ENCODE measurements at places on chromosomes 1 and 21.

- DNase-seq, result no peak
Measured at GRCh38 chr1:30698401-30698981, 24.9 kb downstream of the MATN1 start.

DNA sequence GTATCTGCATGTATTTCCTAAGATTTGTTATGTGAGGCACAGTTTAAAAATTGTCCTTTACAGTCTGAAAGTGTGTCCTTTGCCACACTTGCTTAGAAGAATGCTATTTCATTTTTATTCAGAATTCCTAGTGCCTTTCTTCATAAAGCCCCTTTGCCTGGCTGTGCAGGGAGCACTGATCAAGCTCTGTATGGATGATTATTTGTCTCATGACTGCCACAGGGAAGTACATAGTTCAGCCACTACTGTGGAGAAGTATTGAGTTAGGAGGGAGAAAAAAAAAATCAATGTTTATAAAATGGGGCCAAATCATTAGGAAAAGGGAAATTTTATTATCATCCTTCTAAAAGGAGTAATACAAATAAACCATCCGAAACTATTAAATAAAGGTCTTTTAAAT lies 51.4 kb downstream of the LHX4 start:
- no peak for DNase-seq

- DNase-seq, result no peak
Measured at GRCh38 chr1:156463874-156464273, 36.7 kb downstream of the MEF2D start.

DNA sequence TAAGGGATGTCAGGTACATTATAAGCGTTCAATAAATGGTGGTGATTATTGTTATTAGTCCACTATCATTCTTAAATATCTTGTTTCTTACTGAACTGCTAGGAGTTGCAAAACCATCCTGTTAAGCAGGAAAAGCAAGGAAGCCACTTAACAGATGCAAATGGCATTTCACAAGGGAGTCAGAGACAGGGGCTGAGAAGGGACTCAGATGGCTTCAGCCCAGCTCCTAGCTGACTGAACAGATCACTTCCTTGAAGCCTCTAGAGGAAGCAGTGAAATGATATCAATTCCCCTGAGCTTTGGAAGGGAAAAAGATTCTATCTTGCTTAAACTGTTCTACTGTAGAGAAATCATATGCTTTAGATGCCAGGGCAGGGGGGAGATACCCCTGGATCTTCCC lies 151.5 kb downstream of the ST6GALNAC5 start:
- no peak for DNase-seq

DNA sequence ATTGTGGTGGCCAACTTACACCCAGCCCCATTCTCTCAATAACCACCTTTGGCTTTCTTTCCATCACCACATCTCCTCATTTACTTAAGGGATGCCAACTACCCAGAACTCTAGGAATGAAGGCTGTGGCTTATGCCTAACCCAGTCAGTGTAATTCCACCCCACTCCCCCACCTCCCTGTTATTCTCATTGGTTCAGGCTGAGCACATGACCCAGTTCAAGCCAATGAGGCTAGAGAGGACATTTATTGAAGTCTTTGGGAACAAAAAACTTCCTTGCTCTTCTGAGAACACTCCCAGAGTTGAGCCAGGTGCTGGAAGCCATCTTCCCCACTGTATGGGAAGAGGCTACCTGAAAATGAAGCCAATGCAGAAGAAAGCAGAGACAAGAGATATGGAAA lies 22.8 kb upstream of the CD2 start:
- DNase-seq, result no peak

DNA sequence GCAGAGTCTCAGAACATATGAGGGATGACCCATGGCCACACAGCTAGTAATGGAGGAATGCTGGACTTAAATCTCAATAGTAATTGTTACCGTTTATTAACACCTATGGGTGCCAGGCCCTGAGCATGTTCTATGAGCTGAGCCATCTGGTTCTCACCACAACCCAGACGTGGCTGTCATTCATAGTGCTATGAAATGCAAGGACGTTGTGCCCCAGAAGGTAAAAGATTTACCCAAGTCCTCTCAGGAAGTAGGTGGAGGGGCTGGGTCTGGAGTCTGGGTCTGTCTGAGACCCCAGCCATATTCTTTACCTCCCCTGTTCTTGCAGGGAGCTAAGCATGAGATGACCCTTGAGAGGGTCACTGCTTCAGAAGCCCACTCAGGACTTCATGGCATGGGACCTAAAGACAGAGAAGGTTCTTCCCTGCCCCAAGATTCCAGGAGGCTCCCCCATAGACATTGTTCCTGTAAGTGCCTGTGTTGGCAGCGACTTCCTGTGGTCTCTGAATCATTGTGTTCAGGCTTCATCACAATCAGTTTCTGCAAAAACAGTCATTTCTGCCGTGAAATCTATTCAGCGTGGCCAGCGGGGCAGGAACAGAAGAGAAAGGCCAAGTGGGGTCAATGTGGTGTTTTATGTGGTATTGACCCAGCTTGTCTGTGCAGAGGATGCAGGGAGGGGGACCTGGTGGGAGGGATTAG lies 475.4 kb downstream of the PTPRU start:
- no peak for DNase-seq

GRCh38 chr1:114075105-114075504 lies 78.6 kb downstream of the SYT6 start:
- no peak for DNase-seq

- no peak for DNase-seq
Measured at GRCh38 chr1:59298026-59298583, 1.2 kb downstream of the FGGY start.

DNA sequence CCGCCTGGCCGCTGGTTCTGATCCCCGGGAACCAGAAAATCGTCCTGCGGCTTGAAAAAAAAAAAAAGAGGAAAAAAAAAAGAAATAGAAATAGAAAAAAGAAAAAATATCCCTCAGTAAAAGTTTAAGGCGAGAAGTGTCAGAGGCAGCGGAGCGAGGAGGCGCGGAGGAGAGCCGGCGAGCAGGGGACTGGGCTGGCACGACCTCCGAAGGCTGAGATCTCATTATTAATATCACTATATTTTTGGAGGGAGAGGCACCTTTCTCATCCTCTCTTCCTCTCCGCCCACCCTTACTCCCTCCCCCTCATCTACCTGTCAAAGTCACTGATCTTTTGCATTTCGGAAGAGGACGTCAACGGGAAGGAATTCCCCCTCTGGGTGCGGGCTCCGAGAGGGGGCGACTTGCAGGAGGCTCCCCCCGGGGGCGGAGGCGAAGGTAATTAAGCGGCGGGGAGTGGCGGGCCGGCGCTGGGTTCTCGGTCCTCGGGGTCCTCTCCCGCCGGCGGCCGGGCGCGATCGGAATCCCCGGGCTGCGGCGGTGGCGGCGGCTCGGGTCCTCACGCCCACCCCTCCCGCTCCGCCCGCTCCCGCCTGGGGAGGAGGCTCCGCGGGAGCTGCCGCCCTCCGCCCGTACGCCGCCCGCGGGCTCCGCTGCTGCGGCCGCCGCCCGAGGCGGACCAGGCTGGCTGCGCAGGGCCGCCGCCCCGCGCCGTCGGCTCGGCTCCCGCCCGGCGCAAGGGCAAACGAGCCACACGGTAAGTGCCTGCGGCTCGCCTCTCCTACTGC lies at the start of gene NTNG1:
Gene NTNG1 (plus strand): TSS at position 337 of the 788 bp plus-strand sequence.
- no peak for DNase-seq

GRCh38 chr1:4253935-4254334 lies 353.9 kb upstream of the C1orf174 start:
- DNase-seq, result no peak
